ENCODE measurements at places on chromosomes 12 and 14.

DNA sequence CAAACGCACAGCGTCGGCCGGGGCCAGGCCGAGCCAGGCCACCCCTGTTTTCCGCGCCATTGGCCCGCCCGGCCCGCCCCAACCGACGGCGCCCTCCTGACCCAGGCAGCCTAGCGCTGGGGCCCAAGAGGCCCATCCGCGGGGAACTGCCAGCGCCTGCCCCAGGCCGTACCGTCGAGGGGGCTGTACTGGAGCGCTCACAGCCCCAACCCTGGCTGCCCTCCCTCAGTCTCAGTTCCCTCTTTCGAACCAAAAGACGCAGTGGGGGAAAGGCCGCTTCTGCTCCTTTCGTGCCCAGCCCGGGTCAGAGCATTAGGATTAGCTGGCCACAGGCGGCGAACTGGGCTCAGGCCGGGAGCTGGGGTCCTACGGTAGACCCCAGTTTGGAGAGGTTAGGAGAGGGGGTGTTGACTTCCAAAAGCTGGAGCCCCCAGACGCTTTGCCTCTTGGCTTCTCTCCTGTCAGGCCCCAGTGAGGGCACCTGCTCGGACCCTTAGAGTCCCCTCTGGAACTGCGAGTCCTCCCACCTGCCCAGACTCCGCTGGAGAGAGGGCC is 1.9 kb downstream of the NKX2-1 start:
- no peak for DNase-seq

DNA sequence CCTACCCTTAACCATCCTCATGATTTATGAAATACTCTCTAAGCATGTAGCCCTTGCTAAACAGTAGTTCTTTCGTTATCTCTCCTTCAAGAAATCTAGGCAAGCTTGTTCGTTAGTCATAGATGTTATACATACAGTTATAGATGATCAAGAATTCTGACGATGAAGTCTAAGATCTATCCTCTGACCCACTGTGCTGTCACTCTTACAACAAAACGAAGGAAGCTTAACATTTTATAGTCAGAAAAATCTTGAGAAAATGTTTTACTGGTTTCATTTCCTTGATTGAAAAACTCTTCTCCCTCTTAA is 68.9 kb downstream of the SPPL3 start:
- DNase-seq: no peak

GRCh38 chr14:80587096-80587724 is 354.3 kb downstream of the CEP128 start:
- peak; percentile 18 for DNase-seq

- no peak for DNase-seq
Measured at GRCh38 chr12:51920046-51920445, 12.7 kb downstream of the ACVRL1 start.

GRCh38 chr14:103071544-103072251 is 12.3 kb upstream of the LBHD2 start:
- DNase-seq: no peak

DNA sequence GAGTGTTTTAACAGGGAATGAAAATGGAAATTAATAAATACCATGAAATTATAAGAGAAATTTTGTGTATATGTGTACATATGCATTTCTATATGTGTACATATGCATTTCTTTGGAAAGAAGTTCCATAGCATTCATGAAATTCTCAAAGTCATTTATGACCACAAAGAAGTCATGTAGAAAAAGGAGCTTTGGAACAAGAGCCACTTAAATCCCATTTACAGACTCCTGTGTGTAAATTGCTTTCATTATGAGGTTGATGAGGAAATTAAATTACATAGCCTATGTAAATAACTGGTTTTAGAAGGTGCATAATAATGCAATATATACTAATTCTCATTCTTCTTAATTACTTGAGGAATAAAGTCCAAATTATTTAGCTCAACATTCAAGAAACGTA is 450.5 kb upstream of the SYT1 start:
- no peak for DNase-seq

DNA sequence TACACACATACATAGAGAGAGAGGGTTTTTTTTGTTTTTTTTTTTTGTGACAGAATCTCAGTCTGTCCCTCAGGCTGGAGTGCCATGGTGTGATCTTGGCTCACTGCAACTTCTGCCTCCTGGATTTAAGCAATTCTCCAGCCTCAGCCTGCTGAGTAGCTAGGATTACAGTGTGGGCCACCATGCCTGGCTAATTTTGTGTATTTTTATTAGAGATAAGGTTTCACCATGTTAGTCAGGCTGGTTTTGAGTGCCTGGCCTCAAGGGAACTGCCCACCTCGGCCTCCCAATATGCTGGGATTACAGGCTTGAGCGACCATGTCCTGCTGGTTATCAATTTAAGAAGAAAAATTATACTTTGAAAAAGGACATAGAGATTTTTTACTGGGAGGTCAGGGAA is 710.6 kb downstream of the SLC6A15 start:
- DNase-seq: no peak

GRCh38 chr12:25785134-25785533 is 173.3 kb upstream of the RASSF8 start:
- no peak for DNase-seq

GRCh38 chr14:72775923-72776554 is 117.9 kb downstream of the DPF3 start:
- no peak for DNase-seq

DNA sequence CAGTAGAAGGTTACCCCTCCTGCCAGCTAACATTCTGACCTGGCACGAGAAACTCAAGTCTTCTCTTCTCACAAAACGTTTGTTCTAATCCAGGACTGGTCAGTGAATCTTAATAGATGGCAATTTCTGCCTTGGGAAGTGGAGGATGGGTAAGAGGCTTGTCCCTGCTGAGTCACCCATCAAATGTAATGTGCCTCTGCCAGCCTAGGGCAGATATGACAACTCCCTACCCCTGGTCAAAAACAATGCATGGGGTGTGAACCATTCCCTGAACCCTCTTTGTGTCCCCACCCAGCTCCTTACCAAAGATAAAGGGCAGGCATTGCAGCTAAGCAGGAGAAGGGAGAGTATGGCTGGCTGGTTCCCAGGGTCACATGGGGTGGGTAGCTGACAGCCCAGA is 1052.9 kb downstream of the GALC start:
- DNase-seq: no peak

GRCh38 chr14:93733631-93734030 is 54.7 kb downstream of the PRIMA1 start:
- no peak for DNase-seq

DNA sequence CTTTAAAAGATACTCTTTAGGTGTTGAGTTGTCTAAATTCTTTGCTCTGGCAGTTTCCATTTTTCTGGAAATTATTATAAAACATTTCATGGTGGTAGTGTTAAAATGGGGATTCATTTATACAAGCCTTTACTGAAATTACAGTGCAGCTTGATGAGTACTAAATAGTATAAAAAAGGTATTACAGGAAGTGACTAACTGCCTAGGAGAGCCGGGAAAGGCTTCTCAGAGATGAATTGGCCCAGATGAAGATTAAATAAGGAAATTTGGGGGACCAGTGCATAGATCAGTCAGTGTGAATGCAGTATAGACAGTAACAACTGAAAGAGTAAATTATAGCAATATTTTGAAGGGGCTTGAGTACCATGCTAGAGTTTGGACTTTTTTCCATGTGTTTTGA is 7.5 kb downstream of the PSMA6 start:
- no peak for DNase-seq

GRCh38 chr14:34837801-34838322 is 37.3 kb downstream of the BAZ1A start:
- DNase-seq: no peak

DNA sequence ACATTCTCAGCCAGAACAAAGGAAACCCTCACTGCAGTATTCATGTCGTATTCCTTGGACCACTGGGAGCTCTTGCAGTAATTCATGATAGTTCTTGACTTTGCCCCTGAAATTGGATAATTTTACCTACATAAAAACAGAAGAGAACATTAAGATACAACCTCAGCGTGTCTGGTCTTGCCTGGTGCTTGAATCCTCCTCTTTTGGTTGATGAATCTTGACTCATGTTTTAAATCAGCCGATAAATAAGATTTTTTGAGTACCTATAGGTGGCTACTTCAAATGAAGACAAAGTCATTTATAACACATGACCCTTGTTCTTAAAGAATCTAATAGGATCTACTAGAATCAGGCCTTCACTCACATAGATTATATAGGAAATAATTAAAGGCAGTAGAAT is 221.0 kb downstream of the PTPRO start:
- no peak for DNase-seq

DNA sequence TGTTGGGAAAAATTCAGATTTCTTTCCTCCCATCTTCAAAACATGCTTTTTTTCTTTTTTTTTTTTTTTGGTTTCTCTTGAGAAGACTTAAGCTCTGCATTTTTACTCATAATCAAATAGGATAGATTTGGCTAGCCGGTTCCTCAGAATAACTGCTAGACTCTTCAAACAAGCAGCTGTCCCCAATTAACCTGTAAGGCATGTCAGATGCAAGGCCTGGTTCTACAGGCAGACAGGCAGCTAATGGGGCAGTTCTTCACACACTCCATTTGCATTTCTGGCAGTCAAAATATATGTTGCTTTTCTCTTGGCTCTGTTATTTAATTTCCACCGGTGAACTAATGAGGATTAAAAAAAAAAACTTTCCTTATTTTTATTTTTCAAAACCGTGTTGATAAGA is 228.0 kb upstream of the ATP2B1 start:
- DNase-seq: no peak

- DNase-seq: no peak
Measured at GRCh38 chr12:78155546-78155945, 324.9 kb downstream of the NAV3 start.

GRCh38 chr14:101630056-101630965 is 69.0 kb downstream of the DIO3 start:
- DNase-seq: no peak

DNA sequence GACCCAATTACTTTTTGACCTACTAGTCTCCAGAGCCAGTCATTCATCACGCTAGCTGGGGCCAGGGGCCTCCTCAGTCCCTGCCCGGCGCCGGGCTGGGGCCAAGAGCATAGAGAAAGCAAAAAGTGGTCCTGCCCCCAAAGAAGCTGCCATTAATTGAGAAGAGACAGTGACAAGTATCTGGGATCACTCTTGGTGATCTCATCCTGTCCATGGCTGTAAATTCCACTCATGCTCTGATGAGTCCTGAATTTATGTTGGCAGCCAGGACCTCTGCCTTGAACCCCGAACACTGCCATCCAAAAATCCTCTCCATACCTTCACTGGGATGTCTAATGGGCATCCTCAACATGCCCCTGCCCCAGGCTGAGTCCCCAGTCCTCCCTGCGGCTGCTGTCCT is 34.4 kb upstream of the DLK1 start:
- DNase-seq: no peak

DNA sequence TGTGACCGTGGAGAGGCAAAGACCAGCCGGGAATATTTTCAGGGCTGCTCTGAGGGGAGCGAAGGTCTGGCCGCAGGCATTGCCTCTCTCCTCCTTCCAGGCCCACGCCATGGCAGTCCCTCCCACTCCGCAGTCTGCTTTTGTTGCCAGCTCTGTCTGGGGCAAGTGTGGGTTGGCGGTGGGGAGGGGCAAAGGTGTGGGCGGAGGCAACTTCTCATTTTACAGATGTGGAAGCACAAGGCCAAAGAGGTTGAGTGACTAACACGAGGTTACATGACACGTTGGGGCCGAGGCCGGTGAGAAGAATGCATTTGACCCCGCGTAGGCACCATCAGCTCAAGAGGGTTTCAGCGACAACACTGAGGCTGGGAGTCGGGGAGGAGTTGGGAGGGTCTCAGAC is 6.1 kb upstream of the FAIM2 start:
- DNase-seq: no peak

- no peak for DNase-seq
Measured at GRCh38 chr14:29161593-29161992, 395.0 kb downstream of the FOXG1 start.

DNA sequence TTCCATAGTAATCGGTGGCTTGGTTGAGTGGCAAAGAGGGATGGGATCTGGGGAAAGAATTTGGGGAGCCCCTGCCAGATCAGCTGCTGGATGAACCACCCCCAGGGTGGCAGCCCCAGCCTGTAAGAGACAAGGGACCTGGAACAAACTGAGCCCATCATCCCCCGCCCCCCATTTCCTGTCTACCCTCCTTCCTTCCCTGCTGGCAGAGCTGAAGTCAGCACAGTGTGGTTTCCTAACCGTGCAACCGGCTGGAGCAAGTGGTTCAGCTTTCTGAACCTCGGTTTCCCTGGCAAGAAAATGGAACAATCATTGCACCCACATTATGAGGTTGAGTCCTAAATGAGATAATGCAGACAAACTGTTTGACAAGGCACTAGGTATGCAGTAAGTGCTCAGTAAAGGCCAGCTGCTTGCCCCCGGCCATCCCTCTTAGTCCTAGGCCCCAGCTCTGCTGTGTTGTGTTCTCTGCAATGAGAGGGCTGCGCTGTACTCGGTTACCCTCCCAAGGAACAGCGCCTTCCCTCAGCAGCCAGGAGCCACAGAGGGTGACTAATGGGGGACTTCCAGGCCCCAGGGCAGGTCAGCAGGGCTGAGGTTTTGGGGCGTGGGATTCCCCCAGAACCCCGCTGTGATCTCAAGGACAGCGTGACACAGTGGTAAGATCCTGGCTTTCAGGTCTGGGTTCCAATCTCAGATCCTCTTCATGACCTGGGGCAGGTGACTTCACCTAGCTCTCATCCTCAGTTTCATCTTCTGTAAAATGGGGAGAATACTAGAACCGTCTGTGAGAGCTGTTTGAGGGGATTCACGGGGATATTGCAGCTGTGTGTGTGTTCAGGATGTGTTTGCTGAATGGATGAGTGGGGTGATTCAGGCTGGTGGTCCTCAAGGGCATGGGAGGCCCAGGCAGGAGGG is 16.5 kb downstream of the SELPLG start:
- DNase-seq: peak; percentile 36

DNA sequence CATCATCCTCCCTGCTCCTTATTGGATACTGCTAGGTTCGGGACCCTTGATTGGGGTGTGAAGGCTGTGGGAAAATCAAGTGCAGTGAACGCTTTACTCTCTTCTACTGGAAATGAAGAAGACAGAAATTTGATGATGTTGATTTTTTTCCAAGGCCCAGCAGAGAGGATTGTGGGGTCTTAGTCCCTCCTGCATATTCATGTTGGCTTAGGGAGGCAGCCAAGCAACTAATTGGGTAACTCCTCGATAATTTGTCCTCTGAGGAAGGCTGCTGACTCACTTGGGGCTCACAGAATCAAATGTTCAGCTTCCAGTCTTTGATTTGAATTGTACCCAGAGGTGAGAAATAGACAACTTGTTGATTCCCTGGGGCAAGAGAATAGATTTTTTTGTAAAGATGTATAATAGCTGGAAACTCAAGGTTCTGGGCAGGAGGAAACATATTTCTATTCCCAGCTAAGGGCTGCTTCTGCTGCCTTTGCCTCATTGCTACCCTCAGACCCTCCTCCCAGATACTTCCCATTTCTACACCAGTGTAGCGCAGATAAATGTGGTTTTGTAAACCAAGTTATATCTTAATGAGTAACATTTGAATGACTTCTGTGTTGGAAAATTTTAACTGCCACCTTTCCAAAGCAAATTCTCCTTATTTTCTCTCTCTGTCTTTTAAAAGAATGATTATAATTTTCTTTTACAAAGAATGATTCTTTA is 21.7 kb downstream of the NEUROD4 start:
- DNase-seq: peak; percentile 15

- no peak for DNase-seq
Measured at GRCh38 chr12:11655842-11656241, 6.4 kb downstream of the ETV6 start.

All from AML-193 (cell line).